ENCODE measurements at places on chromosomes 16 and 17.
A peak's percentile ranks its signal among the peaks of the same experiment; 100 is the strongest.

DNA sequence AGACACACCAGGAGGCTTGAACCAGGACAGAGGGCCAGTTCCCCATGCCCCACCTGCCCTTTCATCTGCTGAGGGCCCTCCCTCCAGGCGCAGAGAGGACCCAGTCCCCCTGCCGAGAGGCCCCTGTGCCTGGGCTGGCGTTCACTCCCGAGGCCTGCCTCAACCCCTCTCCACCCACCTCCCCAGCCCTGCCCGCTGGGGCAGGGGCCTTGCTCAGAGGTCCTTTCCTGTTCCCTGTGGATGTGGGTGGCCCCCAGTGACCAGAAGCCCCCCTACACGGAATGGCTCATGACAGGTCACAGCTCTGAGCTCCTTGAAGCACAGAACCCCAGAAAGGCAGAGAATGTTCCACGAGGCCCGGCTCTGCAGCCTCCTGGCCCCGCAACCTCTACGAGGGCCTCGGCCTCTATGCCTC is 6.7 kb downstream of the TMC6 start:
- no peak for DNase-seq

DNA sequence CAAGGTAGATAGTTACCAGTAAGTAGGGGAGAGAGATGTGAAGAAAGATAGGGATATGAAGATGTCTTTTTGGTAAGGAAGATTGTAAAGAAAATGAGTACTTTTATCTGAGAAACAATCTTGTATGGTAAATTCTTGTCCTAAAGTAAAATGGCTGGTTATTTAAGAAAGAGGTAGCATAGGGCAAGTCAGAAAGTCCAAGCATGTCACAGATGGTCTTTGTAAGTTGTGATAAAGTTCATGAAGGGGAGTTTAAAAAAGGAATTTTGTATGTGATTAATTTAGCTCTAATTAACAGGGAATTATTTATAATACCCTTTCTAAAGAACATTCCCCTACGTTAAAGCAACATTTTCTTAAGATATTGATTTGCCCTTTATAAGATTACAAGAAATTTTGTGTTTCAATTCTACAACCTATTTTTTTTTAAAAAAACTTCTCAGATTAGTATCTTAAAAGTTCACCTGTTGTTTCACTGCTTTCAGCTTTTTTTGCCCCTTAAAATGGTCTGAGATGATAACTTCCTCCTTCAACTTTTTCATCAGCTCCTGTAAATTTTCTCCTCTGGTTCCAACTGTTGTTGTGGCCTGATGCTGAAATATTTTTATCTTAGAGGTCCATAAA is 16.2 kb upstream of the CPHXL start:
- DNase-seq = no peak

GRCh38 chr17:75468779-75469373 is 12.4 kb downstream of the TMEM94 start:
- DNase-seq = no peak

DNA sequence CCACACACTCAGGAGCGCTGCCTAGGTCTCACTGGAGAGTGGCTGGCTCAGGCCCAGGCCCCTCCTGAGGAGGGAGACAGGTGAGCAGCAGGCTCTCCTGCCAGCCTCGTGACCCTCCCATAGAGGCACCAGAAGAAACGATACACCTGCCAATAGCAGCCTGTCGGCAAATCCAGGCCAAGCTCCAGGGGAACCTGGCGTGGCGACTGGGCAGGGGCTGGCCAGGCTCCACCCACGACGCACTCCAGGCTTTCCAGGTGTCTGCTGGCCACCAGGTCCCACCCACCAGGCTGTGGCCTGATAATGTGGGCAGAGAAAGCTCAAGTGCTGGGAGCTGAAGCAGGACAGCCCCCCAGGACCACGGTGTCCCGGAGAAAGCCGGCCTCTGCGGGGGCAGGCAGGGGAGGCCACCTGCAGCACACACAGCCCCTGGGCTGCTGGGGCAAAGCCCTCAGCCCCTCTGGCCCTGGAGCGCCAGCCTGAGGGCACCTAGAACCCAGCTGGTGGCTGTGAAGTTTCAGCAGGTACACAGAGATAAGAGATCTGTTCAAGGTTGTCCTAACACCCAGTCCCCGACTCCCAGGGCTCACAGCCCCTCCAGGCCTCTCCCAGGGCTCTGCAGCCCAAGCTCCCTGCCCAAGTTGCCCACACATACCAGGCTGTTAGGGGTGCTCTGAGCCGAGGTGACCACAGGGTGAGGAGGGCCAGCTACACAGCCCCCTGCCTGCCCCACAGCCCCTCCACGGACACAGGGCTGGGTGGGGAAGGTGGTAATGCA is 2.4 kb downstream of the PGAP6 start:
- DNase-seq = no peak

GRCh38 chr16:20385844-20386832 is 18.4 kb downstream of the PDILT start:
- peak; percentile 60 for DNase-seq

DNA sequence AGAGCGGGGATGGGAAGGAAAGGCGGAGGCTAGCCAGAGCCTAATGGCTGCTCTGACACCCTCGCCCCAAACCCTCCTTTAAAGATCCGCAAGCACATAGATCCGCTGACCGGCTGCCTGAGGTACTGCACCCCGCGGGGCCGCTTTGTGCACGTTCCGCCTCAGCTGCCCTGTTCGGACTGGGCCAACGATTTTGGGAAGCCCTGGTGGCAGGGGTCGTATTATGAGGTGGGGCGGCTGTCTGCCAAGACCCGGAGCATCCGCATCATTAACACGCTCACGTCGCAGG is 663 bp downstream of the CYB5D1 start:
- DNase-seq = peak; percentile 46
